ENCODE measurements at places on chromosomes 3 and 15. TPM values are rescaled to one million over a fixed set of nuclear protein-coding genes. Genes with fewer than 3 reads are reported as not detected.

Gene SPESP1
- 5.3 TPM for total RNA-seq

Gene CCR3
- total RNA-seq = 0.60 TPM

Gene GP5
- 1.8 TPM for total RNA-seq

Gene ANKRD63
- total RNA-seq = not detected

Gene SLC9C1
- total RNA-seq = not detected

Gene ATP10A
- total RNA-seq = 2.6 TPM

Gene LRRC3B
- total RNA-seq = not detected

Gene CD200
- total RNA-seq = 6.9 TPM

Gene SLC27A2
- 1.0 TPM for total RNA-seq

Gene GASK1A
- total RNA-seq = 0.87 TPM

Gene TRIM71
- 0.03 TPM for total RNA-seq

Gene CEP97
- 9.5 TPM for total RNA-seq

Gene UBAP1L
- 10.8 TPM for total RNA-seq

Gene CCR2
- total RNA-seq = 20.9 TPM

Gene RYK
- total RNA-seq = 55.9 TPM

Gene DUOXA2
- not detected for total RNA-seq

Gene CPN2
- total RNA-seq = 0.46 TPM

Gene PRTG
- total RNA-seq = 0.64 TPM

Gene ADPRH
- total RNA-seq = 16.5 TPM

Gene FGD5
- 68.7 TPM for total RNA-seq

Gene DPPA4
- total RNA-seq = 0.77 TPM

Gene CCDC12
- total RNA-seq = 71.4 TPM

Gene CCR9
- total RNA-seq = 2.9 TPM

Gene SEC22C
- total RNA-seq = 40.5 TPM

Gene NR2E3
- not detected for total RNA-seq
